CD4-positive, alpha-beta T cell treated with Interleukin-21 for 1 hour (primary cell): ENCODE measurements at places on chromosomes 5 and 9.

DNA sequence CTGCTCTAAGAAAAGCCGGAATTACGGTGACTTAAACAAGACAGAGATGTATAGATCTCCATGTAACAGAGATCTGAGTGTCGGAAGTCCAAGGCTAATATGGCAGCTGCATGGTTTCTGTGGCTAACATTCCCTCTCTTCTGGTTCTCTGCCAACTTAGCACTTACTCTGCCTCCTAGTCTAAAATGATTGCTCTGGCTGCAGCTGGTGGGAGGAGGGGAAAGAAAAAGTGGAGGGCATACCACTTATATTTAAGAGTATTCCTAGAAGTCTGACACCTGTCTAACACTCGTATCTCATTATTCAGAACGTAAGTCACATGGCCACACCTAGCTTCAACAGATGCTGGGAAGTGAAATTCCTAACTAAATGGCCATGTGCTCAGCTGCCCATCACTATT, 551.5 kb upstream of the TLE4 start:
- DNase-seq, result no peak

GRCh38 chr5:133406977-133407632, 205.2 kb downstream of the FSTL4 start:
- DNase-seq, result no peak

DNA sequence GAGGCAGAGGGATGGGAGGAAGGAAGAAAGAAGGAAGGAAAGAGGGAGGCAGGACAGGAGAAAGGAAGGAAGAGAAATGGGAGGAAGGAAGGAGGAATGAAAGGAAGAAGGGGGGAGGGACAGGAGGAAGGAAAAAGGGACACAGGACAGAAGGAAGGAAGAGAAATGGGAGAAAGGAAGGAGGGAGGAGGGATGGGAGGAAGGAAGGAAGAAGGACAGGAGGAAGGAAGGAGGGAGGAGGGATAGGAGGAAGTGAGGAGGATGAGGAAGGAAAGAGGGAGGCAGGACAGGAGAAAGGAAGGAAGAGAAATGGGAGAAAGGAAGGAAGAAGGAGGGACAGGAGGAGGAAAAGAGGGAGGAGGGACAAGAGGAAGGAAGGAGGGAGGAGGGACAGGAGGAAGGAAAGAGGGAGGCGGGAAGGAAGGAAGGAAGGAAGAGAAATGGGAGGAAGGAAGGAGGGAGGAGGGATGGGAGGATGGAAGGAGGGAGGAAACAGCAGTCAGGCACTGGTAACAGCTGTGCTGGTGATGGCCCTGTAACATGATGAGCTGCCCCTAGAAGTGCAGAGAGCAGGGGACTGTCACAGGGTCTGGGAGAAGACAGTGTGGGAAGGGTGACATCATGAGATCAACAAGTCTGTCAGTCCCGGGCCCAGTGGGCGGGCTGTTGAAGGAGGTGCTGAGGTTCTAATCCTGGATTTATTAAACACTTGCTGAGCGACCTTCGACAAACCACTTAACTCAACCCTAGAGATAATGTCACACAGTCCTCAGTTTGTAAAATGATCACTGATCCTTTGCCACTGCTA, 10.7 kb upstream of the IRX1 start:
- no peak for DNase-seq

DNA sequence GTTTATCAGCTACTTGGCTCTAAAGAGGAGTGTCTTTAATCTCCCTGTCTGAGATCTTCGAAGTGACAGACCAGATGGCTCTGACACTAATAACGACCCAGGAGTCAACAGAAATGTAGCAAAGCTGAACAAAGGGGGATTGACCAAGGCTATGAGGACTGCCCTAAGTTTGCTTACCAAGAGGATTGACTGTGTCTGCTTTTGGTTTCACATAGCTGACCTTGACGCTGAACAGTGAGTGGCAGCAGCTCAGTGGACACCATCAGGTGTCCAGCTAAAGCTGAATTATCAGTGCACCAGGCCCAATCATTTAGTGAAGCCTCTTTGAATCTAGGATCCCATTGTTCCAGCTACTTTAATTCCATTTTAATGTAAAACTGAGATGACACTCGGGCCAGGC, 262.6 kb downstream of the COX7C start:
- DNase-seq, result no peak

DNA sequence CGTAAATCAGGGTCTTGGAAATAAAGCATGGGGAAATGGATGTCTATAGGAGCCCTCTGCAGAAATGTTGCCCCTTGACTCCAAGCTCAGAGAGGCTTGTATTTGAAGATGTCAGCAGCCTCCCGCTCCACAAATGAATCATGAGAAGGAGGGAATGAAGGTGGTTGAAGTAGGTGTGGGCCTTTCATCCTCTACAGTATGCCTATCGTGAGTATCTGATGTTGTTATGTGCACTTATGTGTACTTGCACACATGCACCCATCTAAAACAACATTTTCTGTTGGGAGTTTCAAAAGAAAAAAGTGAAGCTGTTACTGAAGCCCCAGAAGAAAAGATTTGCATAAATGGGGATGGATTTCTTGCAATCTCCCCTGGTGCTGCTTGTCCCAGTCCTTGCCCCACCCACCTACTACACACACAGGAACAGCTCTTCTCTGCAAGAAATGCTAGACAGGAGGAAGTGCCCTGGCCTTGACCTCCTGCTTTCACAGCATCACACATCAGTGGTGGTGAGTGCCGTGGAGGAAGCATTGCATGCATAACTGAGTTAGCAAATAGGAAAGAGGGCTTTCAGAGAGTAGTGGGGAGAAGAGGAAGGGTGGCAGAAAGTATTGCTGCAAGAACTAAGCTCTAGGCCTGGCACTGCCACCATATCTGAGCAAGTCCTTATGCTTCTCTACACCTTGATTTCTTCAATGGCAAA, 156.1 kb downstream of the SNX18 start:
- DNase-seq, result peak; percentile 56

GRCh38 chr9:88533951-88534455, 975 bp upstream of the NXNL2 start:
- no peak for DNase-seq

DNA sequence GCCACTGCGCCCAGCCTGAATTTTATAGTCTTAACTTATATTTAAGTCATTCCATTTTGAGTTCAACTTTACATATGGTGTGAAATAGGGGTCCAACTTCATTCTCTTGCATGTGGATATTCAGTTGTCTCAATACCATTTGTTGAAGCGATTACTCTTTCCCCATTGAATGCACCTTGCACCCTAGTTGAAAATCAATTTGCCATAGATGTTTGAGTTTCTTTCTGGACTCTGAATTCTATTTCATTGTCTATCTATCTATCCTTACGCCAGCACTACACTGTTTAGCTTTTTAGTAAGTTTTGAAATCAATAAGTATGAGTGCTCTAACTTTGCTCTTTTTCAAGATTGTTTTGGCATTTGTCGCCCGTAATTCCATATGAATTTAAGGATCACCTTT, 49.8 kb downstream of the TMOD1 start:
- no peak for DNase-seq

DNA sequence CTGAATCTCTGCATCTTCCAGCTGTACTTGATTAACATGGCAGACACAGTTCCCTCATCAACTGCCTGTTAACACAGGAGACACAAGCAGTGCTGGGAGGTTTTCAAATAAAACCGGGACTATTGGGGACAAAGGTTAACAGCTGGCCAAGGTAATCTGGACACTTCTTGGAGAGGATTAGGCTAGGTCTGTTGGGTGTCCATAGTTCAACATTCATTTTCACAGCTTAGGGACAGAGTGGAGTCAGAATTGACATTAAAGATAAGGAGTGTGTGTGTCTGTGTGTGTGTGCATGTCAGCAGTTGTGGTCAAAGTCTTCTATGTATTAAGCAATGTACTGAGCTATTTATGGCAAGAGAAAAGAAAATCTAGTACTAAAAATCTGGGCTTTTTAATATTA, 216.2 kb downstream of the MED10 start:
- DNase-seq, result no peak

DNA sequence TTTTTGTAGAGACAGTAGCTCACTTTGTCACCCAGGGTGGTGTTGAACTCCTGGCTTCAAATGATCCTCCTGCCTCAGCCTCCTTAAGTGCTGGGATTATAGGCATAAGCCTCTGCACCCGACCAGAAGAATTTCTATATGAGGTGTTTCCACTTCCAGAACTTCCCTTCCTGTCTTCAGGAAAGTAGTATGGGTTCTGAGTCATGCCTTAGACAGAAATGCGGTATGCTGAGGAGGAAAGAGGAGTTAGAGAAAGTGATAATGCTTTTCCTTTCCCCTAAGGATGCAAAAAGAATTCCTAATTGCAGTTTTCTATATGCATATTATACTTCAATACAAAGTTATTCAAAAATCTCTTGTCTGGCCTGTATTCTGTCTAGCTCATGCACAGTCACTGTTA, 16.4 kb upstream of the ADAMTSL1 start:
- DNase-seq, result no peak

GRCh38 chr5:132381614-132382013, 12.1 kb downstream of the SLC22A5 start:
- no peak for DNase-seq

DNA sequence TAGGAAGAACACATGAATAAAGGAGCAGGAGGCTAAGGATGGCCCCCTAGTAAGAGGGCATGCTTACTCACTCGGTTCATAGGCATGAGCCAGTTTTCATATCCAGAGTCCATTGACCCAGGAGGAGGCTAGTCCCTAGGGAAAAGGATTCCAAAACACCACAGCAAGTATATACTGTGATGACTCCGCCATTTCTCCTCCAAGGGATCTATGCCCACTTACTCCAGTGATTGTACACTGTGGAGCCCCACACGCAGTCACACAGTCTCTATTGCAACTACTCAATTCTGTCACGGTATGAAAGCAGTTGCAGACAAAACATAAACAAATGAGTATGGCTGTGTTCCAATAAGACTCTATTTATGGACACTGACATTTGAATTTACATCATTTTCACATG, 117.7 kb upstream of the ALDH1B1 start:
- DNase-seq, result no peak

DNA sequence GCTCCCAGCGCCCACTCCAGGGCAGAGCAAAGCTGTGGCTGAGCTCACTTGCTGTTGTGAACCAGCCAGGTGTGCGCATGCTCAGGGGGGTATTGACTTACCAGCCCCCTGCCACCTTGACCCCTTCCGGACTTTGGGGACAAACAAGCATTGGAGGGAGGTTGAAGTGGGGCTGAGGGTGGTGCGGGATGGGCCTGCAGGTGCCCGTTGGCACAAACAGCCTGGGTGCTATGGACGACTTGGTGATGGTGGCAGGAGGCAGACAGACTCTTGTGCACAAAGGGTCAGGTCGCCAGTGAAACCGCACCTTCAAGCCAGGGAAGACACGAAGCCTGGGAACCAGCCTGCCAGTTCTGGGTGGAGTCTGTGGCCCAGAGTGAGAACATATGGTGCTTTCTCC, 858.5 kb upstream of the PTPRD start:
- no peak for DNase-seq

DNA sequence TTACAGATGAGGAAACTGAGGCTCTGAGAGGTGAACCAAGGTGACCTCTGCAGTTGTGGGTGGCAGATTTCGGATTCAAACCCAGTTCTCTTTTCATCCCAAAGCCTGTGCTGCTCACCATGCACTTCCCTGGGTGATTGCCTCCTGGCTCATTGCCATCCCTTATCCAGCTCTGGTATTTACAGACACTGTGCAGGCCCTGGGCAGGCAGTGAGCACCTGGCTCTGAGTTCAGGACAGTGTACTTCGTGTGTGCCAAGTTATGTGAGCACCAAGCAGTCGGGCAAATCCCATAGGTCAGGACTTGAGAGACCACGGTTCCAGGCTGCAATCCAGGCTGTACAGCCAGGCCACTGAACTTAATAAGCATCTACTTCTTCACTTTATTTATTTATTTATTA, 1.4 kb downstream of the LRSAM1 start:
- DNase-seq, result no peak

GRCh38 chr5:10673017-10673389, 88.0 kb downstream of the DAP start:
- no peak for DNase-seq

GRCh38 chr5:177493795-177494345, 3.5 kb downstream of the PDLIM7 start:
- no peak for DNase-seq

GRCh38 chr5:111143910-111144309, 51.8 kb downstream of the WDR36 start:
- DNase-seq, result no peak

- DNase-seq, result peak; percentile 37
Observed at GRCh38 chr9:78821126-78821822, 524.3 kb downstream of the PSAT1 start.

- DNase-seq, result no peak
Observed at GRCh38 chr5:32745317-32745716, 34.2 kb downstream of the NPR3 start.

DNA sequence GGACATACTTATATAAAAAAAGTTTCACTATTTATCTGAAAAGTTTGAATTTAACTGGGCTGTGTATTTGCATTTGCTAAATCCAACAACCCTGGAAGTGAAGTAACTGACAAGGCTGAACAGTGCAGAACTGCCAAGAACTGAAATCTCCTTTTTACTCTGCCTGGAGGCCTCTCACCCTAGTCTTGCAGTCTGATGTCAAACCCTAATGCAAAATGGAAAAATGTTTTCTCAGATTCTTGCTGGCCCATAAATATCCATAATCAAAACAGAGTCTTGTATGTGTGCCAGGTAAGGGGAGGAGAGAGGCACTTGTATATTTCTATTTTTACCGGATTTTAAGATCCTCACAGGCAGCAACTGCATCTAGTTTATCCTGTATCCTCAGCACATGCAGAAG, 432.7 kb upstream of the KLF4 start:
- no peak for DNase-seq

DNA sequence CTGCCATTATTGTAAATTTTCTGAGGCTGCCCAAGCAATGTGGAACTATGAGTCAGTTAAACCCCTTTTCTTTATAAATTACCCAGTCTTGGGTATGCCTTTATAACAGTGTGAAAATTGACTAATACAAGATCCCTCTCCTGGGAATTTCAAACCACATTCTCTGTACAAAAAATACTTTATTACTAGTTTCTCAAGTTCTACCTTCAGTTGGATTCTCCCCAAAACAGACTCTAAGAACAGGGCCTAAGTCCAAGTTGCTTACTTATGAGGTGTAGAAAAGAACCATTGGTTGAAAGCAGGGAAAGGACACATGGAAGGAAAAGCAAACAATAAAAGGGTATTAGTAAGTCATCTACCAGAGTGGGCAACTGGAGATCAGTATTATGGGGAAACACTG, 343.2 kb downstream of the TMEM232 start:
- DNase-seq, result no peak

GRCh38 chr5:67037171-67037570, 159.4 kb downstream of the CD180 start:
- no peak for DNase-seq

GRCh38 chr5:112254303-112254702, 164.8 kb downstream of the EPB41L4A start:
- no peak for DNase-seq
